ENCODE measurements at places on chromosomes 13 and 19.
A peak's percentile ranks its signal among the peaks of the same experiment; 100 is the strongest.

GRCh38 chr13:100604918-100605710 lies 16.5 kb upstream of the GGACT start:
- DNase-seq, result no peak

DNA sequence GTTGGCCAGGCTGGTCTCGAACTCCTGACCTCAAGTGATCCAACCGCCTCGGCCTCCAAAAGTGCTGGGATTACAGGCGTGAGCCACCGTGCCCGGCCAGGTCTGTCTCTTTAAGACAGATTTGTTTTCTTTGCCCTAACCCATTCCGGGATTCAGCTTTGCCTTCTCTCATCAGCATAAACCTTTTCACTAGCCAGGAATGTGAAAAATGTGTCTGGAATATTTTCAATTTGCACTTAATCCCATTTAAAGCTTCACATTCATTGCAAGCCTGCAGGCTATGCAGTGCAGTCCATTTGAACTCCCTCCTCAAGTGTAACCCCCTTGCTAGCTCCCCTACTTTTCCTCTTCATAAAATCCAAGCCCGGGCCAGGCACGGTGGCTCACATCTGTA lies 880 bp upstream of the TMEM160 start:
- DNase-seq, result no peak

DNA sequence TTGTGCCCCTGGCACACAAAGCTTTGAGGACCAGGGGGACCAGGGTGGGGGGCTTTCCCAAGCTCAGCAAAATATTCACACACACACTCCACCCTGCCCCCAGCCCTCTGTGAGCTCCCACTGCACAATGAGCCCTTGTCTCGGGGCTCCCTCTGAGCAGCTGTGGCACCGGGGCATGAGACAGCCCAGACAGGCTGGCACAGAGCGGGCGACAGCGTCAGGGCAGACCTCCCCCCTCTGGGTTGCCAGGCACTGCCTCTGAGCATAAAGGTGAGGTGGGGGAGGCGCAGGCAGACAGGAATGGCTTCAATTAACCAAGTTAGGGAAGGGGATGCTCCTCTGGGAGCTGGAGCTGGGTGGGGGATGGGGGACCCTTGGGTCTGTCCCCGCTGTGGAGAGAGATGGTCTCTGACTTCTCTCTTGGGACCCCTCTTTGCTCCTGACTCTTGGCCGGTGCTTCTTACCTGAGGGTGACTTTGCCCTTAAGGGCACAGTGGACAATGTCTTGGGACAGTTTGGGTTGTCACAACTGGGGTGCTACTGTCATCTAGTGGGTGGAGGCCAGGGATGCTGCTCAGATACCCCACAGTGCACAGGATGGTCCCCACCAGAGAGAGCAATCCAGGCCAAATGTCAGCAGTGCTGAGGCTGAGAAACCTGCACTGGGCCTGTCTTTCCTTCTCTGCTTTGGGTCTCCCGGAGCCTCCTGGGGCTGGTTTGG lies 30.3 kb downstream of the LYL1 start:
- DNase-seq, result no peak

DNA sequence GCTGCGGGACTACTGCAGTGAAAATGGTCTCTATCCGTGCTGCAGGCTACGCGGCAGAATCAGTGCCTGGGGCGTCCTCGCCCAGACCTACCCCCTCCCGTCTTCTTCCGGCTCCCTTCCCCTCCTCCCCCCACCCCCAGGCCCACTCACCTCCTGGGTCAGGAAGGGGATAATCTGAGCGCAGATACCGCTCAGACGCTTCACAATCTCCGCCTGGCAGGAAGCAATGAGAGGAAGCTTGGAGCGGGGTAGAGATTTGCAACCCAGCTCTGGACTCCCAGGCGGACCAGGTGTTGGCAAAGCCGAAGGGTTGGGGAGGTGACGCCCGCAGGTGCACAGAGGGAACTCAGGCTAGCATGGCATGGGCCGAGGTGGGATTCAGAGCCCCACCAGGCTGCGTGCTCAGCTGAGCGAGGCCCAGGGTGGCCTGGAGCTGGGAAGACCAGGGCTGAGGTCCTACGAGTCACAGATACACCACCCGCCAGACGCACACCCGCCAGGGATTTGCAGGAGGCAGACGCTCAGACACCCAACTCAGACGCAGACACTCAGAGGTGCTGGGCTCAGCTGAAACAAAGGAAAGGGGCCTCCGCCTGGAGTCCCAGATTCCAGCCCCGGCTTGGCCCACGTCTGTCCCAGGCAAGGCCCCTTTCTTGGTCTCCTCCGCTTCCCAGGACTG lies 4.1 kb downstream of the TLE2 start:
- DNase-seq, result no peak

- no peak for DNase-seq
Observed at GRCh38 chr13:45374917-45375316, 33.9 kb upstream of the TPT1 start.

DNA sequence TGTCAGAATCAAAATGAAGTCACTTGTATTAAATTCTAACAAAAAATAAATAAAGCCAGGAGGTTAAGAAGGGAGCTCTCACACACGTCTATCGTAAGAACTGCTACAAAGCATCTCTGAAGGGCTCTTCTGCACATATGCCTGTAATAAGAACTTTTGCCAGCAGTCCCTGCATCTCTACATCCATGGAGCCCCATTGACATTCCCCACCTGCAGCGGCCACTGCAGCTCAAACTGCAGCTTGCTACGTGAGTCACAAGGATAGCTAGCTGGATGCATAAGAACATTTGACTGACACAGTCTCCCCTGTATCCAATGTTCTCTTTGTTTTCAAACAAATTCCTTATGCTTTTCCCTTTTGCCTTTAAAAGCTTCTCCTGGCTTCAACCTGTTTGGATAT lies 68.3 kb downstream of the DNAJC3 start:
- no peak for DNase-seq

DNA sequence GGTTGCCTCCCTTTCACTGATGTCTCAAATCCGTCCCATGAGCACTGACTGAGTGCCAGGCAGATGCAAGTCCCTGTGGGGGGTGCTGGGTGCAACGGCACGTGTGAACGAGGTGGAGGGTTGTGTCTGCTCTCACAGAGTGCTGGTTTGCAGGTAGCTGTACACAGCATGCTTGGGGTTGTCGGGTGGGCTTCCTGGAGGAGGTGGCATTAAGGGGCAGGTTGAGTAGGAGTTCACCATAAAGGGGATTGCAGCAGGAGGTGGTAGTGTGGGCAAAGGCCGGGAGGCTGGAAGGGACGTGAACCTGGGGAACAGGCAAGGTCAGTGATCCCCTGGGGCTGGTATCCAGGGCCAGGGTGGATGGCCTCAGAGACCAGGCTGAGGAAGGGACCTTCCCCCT lies 17.2 kb downstream of the COLGALT1 start:
- no peak for DNase-seq

DNA sequence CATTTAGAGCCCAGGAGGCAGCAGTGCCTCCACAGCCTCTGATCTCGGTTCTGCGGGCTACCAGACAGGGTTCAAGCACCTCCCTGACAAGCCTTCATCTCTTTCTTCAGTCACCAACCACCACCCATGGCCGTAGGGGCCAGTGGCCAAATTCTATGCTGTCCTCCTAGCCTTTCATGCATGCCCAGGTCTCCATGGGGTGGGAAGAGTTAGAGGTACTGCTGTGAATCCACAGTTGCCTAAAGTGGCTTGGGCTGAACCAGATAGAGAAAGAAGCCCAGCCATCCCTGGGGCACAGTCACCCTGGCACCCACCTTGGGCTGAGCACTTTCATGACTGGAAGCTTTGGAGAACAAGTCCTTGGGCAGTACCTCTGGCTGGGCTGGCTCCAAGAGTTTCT lies 97.4 kb downstream of the ZDHHC20 start:
- no peak for DNase-seq

GRCh38 chr13:91546900-91547299 lies 148.5 kb downstream of the GPC5 start:
- DNase-seq, result no peak

- no peak for DNase-seq
Observed at GRCh38 chr13:97382276-97382675, 51.7 kb upstream of the RAP2A start.

- no peak for DNase-seq
Observed at GRCh38 chr13:27309401-27309958, 38.9 kb downstream of the RASL11A start.

- DNase-seq, result no peak
Observed at GRCh38 chr13:20350382-20350763, 118.3 kb upstream of the GJB6 start.

GRCh38 chr19:54380897-54381296 lies 16.2 kb upstream of the LAIR1 start:
- no peak for DNase-seq

GRCh38 chr13:40666045-40666932 lies at the start of gene FOXO1:
Gene FOXO1, minus strand, starts transcription at chr13:40666641. Its CDS starts 429 bp downstream, at chr13:40666212.
- DNase-seq, result peak; percentile 90

DNA sequence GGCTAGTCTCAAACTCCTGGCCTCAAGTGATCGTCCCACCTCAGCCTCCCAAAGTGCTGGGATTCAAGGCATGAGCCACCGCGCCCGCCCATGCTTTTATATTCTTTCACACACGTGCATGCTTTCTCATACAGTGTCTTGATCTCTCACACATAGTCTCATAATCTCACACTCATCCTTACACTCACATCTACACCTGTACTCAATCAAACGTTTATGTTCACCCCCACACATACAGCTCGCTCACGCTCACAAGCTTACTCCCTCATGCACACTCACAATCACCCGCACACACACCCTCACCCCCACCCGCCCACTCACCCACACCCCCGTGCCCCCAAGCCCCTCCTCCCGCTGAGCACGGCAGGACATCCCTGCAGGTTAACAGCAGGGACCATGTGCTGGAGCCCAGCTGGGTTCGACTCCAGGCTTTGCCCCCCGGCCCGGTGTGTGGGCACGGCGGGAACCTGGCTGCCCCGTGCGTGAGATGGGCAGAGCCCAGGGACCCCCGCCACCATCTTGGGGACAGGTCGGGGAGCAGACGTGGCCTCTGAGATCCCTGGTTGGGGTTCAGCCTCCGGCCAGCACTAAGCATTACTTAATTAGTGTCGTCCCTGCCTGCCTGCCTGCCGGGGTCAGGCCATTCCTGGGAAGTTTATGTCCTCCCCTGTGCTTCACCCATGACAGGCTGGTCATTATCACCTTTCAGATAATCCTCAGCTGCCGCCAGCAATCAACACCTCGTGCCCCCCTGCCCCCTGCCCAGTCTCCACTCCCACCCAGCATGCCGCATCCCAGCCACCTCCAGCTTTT lies 11.4 kb downstream of the SBK2 start:
- DNase-seq, result no peak

DNA sequence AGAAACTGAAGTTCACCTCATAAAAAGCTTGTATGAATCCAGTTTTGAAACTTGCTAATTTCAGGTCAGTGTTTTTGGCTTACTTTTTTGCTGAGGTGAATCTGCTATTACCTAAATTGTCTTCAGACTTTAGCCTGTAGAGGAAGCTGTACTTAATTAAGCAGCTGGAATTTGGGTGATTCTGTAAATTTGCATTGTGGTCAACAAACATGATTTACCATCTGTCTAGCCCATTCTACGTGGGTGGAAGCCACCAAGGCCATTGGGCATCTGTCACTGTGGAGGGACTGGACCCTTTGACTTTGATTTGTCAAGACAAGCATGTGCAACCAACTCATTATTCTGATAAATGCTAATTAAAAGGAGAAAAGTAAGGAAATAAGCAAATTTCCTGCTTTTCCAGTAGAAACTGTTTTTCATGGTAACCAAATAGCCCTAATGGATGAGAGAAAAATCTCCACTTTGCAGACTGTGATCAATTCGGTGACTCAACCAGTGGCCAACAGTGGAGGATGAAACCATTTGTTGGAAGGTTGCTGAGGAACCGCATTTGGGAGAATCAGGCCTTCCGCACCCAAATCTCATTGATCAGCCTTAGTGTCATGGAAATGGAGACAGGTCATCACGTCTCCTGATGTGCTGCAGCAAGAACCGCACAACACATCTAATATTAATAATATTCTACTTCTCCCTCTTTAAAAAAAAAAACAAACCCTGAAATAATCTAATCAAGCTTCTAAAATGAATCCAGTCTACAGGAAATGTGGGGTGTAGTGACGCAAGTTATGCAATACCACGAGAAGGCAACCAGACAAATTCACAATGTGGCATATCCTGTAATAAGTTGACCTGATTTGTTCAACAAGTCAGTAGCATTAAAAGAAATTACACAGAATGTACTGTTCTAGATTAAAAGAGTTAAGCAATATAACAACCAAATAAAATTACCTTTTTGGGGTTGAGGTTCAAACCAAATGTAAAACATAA lies 54.3 kb downstream of the GARRE1 start:
- peak; percentile 2 for DNase-seq

DNA sequence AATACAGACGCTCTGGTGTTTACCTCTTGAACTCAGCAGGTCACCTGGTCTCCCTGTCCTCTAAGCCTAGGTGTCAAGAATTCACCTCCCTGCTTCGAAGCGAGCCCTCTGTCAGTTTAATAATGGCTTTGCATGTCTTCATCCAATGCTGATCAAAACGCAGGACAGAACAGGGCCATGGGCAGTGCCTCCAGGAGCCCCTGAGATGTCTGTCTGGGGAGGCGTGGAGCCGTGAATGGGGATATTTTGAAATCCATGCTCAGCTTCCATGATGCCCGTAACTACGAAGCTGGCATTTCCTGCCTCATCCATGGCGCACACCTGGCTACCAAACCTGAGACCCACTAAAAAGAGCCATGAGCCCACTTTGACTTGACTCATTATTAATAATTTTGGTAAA lies 113.7 kb downstream of the RAB20 start:
- no peak for DNase-seq

GRCh38 chr13:86559901-86560300 lies 760.7 kb upstream of the SLITRK6 start:
- no peak for DNase-seq

DNA sequence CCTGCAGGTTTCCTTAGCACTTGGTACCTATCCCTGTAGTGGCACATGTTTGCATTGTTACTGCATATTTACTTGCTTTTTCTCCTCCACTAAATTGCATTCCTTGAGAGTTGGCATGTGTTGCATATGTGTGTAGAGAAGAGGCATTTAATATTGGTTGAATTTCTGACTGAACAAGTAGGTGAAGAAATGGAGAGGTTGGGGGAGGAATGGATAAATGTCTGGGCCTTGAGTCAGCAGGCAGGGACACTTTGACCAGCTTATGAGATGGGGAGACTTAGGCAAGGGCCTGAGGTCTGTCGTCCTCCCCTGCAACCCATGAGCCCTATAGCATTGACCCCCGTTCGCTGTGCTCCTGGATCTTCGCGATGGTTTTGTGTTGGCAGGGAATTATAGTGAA lies 2.0 kb upstream of the GPR18 start:
- DNase-seq, result no peak

DNA sequence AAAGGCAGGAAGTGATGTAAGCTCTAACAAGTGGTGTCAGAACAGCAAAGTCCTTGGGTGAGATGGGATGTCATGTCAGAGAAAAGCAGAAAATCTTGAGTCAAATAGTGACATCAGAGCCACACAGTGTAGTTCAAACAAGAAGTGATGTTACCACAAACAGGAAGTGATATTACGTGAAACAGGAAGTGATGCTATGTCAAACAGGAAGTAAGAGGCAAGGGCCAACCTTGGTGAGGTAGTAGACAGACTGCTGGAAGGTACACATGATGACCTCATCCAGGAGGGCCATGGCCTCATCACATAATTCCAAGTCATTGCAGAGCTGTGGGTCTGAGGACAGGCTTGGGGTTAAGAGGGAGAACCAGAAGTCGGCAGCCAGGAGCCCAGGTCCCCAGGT lies 7.0 kb upstream of the MAMSTR start:
- no peak for DNase-seq

GRCh38 chr19:22523940-22524339 lies 101.8 kb upstream of the ZNF98 start:
- no peak for DNase-seq

GRCh38 chr19:45123440-45123850 lies 30.5 kb downstream of the PPP1R37 start:
- DNase-seq, result no peak

Data from activated naive CD4-positive, alpha-beta T cell treated with Interleukin-2 at 50 U/mL for 16 hours (primary cell).